Nucleus accumbens (tissue), 56 donors: ENCODE measurements at places on chromosomes 16 and 17.
A peak's percentile ranks its signal among the peaks of the same experiment; 100 is the strongest.

DNA sequence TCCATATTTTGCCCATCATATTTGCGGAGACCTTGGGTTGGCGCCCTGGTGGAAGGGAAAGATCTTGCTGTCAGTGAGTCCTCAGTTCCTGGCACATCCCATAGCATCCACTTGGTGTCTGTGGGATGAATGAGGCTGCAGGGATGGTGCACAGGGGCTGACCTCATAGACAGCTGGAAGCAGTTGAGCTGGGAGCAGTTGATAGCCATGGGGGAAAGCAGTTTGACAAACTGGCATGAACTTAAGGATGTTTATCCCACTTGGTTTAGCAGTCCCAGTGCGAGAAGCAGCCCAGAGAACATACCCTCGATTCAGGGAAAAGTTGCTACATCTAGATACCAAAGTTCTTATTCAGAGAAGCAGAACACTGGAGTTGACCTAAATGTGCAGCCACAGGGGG is 80.7 kb downstream of the SNX29 start:
- DNase-seq, result peak; percentile 11

- no peak for DNase-seq
Measured at GRCh38 chr16:3732171-3732570, 14.8 kb upstream of the TRAP1 start.

DNA sequence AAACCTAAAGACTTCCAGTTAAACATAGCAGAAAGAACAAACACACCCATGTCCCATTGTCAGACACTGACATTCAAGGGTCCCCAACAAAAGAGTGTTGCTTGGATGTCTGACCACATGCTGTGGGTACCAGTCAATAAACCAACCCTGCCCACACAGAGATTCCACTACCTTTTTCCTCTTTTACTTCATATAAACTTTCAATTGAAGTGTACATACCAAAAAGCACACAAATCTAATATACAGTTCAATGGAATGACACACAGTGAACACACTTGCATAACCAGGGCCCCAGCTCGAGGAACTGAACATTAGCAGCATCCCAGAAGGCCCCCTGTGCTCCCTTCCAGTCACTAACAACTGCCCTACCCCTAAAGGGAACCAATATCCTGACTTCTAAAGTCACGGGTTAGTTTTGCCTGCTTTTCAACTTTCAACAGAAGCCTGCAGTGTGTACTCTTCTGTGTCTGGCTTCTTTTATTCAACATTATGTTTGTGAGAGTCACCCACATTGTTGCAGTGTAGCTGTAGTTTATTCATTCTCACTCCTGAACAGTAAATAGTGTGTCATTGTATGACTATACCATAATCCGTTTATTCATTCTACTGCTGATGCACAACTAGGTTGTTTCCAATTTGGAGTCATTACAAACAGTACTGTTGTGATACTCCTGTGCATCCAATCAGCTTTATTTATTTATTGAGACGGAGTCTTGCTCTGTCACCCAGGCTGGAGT is 18.0 kb downstream of the CFDP1 start:
- no peak for DNase-seq

DNA sequence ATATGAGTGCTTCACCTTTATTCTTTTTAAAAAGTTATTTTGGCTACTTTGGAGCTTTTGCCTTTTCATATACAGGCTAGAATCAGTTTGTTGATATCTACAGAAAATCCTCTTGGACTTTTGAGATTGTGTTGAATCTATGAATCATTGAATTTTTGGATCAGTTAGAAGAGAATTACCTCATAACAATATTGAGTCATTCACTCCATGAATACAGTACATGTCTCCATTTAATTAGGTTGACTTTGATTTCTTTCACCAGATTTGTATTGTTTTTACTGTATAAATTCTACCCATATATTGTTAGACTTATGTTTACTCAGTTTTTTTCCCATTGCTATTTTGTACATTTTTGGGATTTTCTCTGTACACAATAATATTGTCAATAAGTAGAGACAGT is 54.4 kb downstream of the TAOK1 start:
- DNase-seq, result no peak

GRCh38 chr17:3007651-3008121 is 55.7 kb downstream of the OR1D5 start:
- no peak for DNase-seq

GRCh38 chr16:13377143-13377542 is 475.7 kb downstream of the SHISA9 start:
- no peak for DNase-seq
